CD8-positive, alpha-beta T cell (primary cell): ENCODE measurements at places on chromosomes 12 and 14. TPM values are rescaled to one million over a fixed set of nuclear protein-coding genes. Genes with fewer than 3 reads are reported as not detected.

CELA1 gene
- 0.79 TPM for total RNA-seq

PTPRR gene
- total RNA-seq: not detected

ADAMTS20 gene
- not detected for total RNA-seq

KRT85 gene
- total RNA-seq: not detected

MYL2 gene
- not detected for total RNA-seq

KLHDC1 gene
- 8.5 TPM for total RNA-seq

MMP14 gene
- 1.4 TPM for total RNA-seq

RIMBP2 gene
- total RNA-seq: not detected

CIDEB gene
- 11.8 TPM for total RNA-seq

FBXW8 gene
- 6.5 TPM for total RNA-seq

CLEC6A gene
- not detected for total RNA-seq

AVPR1A gene
- not detected for total RNA-seq

RNASE7 gene
- total RNA-seq: not detected

KLHL33 gene
- 0.11 TPM for total RNA-seq

SNRPF gene
- total RNA-seq: 42.9 TPM

SCYL2 gene
- 40.9 TPM for total RNA-seq

TMPRSS12 gene
- total RNA-seq: not detected

LIN7A gene
- total RNA-seq: not detected

EID3 gene
- total RNA-seq: 13.0 TPM

GPR68 gene
- total RNA-seq: 3.6 TPM

WNT5B gene
- not detected for total RNA-seq

ANG gene
- 0.60 TPM for total RNA-seq

SFSWAP gene
- 94.0 TPM for total RNA-seq

ASPG gene
- total RNA-seq: not detected
